ENCODE measurements at places on chromosomes 3 and 15.
A peak's percentile ranks its signal among the peaks of the same experiment; 100 is the strongest.

GRCh38 chr15:33982516-33982915 is 14.2 kb downstream of the CHRM5 start:
- no peak for DNase-seq

GRCh38 chr15:95995375-95996168 is 334.9 kb upstream of the NR2F2 start:
- DNase-seq = no peak

DNA sequence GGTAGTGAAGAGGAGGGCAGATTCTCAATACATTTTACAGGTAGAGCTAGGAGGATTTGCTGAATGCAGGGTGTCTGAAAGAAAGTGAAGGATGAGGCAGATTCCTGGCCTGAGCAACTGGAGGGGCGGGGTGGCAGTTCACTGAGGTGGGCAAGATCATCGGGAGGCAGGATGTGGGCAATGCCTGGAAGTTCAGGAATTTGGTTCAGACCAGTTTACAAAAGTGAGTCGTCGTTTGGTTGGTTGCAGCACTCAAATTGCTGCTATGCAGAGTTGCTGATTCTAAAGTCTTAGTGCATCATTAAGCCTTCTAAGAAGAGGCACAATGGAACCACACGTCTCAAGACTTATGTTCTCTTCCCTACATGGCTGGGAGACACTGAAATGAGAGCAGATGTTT is 134.0 kb downstream of the MFSD1 start:
- DNase-seq = no peak

DNA sequence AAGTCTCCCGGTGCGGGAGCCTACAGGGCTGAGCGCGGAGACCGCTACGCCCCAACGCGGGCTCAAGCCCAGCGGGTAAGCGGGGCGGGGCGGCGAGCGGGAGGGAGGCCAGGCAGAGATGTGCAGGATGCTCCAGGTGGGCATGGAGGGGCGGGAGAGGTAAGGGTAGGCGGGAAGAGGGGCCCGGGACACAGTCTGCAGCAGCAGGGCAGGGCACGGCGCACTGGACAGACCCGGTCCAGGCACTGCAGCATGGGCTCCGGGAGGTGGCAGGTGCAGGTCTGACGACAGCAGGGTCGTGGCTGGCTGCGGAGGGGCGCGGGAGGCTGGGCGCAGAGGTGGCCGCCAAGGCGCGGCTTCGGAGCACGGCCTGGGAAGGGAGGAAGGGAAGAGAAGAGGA is 102.8 kb downstream of the GABRB3 start:
- no peak for DNase-seq

GRCh38 chr3:126288314-126288713 is 68.9 kb downstream of the KLF15 start:
- no peak for DNase-seq

GRCh38 chr3:169954142-169954756 is 12.4 kb upstream of the SEC62 start:
- DNase-seq = no peak

DNA sequence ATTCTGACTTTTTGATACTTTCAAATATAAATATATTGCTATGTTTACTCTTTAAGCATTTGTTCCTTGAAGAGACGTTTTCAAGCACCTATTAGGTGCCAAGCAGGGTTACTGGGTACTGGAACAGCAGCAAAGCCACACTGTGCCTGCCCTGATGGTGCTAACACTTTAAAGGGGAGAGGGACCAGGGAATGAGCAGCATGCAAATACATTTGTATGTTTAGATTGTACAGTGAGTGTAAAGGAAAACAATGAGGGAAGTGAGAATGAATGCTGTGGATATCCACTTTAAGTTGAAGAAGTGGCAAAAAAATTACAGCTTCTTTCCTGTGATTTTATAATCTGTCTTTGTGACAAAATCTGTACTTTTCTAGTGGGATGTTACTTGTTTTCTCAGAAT is 400.2 kb upstream of the ATP11B start:
- no peak for DNase-seq

DNA sequence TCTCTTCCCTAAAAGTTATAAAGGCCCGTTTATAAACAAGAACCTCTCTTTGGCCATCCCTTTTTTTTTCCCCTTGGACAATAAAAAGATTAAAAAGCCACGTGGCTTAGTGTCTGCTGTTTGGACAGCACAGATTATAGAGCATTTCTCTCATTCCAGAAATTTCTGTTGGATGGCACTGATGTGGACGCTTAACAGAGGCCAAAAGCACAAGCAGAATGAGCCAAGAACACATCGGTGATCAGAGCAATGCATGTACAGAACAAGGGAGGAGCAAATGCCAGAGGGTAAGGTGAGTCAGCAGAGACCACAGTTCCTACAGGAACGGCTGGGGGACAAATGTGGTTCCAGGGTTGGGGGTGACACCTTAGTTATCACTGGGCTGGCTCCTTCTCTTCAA is 30.3 kb upstream of the CTNNB1 start:
- DNase-seq = no peak

- DNase-seq = no peak
Observed at GRCh38 chr3:69072928-69073327, 7.2 kb downstream of the UBA3 start.

DNA sequence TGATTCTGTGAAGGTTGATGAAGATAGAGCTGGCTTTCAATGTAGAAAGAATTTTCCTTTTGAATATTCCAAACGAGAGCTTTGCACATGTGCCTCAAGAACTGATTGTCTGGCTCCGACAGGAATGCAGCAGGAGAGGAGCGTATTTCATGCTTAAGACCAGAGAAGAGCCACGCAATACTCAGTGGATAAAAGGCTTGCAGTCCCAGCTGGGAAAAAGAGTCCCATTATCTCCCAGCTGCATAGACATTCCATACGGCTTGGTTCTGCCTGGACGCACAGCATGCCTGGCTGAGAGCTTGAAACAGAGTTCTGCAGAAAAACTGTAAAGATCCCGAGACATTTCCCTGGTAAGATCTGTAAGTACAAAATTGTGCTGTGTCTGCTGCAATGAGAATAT is at the start of gene CNTN6:
Gene CNTN6 (plus strand): TSS at position 254 of the 400 bp plus-strand sequence. CDS start 54,985 bp downstream, outside the sequence.
- DNase-seq = no peak

- no peak for DNase-seq
Observed at GRCh38 chr3:173933113-173933512, 535.6 kb downstream of the NLGN1 start.

GRCh38 chr3:22885039-22885438 is 318.1 kb upstream of the UBE2E2 start:
- no peak for DNase-seq

GRCh38 chr3:137012097-137012501 is 54.3 kb downstream of the IL20RB start:
- DNase-seq = no peak

GRCh38 chr3:111072031-111072921 is 660 bp downstream of the NECTIN3 start:
- no peak for DNase-seq

- no peak for DNase-seq
Observed at GRCh38 chr15:45734260-45734711, 99.5 kb downstream of the SQOR start.

DNA sequence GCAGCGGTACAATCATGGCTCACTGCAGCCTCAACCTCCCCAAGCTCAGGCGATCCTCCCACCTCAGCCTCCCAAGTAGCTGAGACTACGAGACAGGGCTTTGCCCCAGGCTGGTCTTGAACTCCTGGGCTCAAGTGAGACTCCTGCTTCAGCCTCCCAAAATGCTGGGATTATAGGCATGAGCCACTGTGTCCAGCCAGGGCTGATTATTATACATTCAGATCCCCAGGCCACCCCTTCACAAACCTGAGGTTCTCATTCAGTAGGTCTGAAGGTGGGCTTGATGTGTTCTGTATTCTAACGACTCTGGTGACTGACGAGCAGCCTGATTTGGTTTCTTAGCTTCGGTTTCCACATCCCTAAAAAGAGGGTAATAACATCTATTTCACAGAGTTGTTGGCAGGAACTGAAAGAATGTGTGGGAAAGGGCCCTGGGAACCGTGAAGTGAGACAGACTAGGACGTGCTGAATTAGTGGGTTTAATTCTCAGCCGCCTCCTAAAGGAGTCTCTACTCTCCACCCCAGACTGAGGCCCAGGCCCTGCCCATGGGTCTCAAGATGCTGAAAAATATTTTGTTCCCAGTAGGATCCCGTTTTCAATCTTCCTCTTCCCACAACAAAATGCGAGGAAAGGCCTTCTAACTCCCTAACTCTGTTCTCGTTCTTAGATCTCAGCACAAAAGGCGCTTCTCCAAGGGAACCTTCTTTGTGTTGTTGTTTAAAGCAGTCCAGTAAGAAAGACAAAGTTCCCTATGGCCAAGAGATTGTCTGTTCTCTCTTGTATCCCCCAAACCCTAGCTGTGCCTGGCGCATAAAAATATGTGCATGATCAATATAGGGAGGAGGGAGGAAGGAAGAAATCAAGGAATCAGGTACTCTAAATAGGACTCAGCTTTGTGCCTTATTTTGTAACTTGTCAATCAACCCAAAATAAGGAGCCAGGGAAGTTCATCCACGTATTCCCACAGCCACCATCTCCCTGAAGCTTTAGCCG is 210.0 kb upstream of the TOPAZ1 start:
- no peak for DNase-seq

DNA sequence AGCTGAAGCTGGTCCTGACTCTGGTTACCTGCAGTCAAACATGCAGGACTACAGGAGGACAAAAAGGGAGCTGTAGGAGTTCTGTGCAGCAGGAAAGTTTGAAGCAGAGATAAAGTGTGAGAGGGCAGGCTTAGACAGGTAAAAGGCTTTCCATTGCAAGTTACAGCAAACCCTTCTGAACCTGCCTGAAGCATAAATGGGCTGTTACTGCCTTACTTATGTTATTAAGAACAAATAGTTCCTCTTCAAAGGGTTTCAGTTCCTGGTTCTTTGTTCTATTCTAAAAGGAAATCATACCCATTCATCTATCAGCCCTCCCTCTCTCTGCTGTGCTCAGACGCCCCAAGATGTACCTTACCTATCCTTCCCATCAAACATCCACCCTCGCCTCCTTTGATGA is 52.4 kb upstream of the CACNA2D3 start:
- DNase-seq = no peak

GRCh38 chr3:126209741-126210140 is 29.4 kb upstream of the ALDH1L1 start:
- no peak for DNase-seq

GRCh38 chr3:138717348-138717747 is 108.8 kb downstream of the FAIM start:
- DNase-seq = no peak

GRCh38 chr3:53023072-53023823 is 22.6 kb downstream of the SFMBT1 start:
- no peak for DNase-seq

- DNase-seq = peak; percentile 30
Observed at GRCh38 chr3:156816091-156816793, 9.9 kb upstream of the LEKR1 start.

- DNase-seq = no peak
Observed at GRCh38 chr15:74159773-74160172, 13.7 kb upstream of the ISLR start.

DNA sequence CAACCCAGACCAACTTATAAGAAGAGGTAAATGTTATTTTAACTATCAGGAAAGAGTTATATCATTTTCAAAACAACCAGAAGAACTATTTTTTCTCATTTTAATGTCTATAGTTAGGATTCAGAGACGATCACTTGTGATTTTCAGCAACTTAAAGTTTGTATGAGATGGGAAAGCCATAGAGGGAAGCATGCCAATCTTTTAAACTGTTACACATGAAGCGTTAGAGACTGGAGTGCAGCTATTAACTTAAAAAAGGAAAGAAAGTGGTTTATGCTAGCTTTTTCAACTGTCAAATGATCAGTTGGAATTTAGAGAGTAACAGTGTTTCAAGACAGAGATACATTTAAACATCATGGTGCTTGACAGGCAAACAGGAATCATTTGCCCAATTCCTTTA is 91.7 kb upstream of the LPP start:
- no peak for DNase-seq

DNA sequence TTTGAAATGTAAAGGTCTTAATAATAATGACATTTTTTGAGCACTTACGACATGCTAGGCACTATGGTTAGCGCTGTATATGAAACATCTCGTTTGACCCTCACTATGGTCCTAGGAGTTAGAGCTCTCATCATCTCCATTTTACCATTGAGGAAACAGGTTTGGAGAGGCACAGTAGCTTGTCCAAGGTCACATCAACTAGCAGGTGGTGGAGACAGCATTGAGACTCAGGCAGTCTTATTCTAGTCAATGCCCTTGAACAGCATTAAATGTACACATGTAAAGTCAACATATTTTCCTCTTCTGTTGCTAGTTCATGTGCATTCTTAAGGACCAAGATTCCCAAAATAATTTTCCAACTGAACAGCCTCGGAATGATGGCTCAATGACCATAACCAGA is 4.8 kb downstream of the ARHGEF3 start:
- DNase-seq = no peak

GRCh38 chr3:3178498-3179328 is 778 bp downstream of the CRBN start:
- no peak for DNase-seq

- DNase-seq = no peak
Observed at GRCh38 chr15:85415783-85416182, 35.4 kb downstream of the AKAP13 start.

DNA sequence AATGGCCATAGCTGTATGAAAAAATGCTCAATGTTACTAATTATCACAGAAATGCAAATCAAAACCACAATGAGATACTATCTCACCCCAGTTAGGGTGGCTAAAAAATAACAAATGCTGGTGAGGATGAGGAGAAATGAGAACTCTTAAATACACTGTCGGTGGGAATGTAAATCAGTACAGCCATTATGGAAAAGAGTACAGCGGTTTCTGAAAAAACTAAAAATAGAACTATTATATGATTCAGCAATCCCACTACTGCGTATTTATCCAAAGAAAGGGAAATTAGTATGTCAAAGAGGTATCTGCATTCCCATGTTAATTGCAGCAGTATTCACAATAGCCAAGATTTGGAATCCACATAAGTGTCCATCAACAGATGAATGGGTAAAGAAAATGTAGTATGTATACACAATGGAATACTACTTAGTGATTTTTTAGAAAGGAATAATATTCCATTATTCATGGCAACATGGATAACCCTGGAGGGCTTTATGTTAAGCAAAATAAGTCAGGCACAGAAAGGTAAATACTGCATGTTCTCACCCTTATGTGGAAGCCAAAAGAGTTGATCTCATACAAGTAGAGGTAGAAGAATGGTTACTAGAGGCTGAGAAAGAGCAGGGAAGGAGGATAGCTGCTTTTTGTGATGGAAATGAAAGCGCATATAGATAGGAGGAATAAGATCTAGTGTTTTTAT is 35.0 kb downstream of the SERP1 start:
- DNase-seq = no peak

GRCh38 chr3:57942388-57942787 is 65.8 kb upstream of the FLNB start:
- no peak for DNase-seq

DNA sequence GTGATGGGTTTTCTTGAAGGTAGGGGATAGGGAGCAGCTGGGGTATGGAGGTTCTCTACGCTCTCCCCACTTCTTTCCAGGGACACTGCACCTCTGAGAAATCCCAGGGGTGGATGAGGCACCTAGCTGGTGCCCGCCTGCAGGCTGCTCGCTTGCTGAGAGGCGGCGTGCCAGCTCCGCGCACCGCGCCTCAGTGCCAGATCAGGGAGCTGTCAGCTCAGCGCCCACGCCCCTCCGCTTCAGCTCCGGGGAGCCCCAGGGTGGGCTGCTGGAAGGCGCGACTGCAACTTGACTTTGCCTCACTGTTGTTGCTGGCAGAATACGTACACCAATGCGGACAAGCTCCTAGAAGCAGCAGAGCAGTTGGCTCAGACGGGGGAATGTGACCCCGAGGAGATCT is 345.7 kb upstream of the UMPS start:
- no peak for DNase-seq

GRCh38 chr15:83626171-83626802 is 27.6 kb upstream of the ADAMTSL3 start:
- no peak for DNase-seq

- DNase-seq = no peak
Observed at GRCh38 chr3:72234391-72234790, 449.4 kb upstream of the PROK2 start.
